ENCODE measurements at places on chromosomes 7 and 10. TPM values are rescaled to one million over a fixed set of nuclear protein-coding genes. Genes with fewer than 3 reads are reported as not detected.

DNA sequence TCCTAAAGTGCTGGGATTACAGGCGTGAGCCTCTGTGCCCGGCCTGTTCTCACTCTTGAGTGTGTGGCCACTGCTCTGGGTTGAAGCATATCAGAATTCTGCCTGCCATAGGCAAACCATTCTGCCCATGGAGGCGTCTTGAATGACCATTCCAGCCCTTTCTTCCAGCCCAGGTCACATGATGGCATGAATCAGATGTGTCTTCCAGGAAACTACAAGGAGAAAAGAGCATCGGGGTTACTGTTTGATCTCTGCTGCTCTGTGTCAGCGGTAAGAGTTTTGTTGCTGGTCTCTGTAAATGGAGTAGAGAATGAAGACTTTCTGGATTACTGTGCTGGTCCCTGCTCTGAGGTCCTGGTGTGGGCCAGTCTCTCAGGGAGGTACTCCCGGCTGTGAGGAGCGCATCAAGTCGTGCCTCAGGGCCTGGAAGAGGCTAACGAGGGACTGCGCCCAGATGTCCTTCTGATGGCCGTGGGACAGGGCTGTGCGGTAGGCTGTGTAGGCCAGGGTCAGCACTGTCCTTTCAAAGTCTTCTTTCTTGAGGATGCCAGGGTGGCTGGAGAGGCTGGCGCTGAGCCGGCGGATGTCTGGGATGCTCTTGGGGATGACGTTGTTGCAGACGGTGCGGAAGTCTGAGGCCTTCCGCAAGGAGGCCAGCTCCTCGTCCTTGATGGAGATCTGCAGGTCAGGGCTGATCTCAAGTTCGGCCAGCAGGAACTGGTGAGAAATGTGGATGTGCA, 5.8 kb upstream of the SLC13A4 start:
- H3K27me3 ChIP-seq: no peaks in the 10 kb centered on the region
- H3K4me3 ChIP-seq: no peak overlapping the region
- H3K27ac ChIP-seq: no peak overlapping the region
- H3K4me1 ChIP-seq: peaks cover 2% of the 10 kb centered on the region

DNA sequence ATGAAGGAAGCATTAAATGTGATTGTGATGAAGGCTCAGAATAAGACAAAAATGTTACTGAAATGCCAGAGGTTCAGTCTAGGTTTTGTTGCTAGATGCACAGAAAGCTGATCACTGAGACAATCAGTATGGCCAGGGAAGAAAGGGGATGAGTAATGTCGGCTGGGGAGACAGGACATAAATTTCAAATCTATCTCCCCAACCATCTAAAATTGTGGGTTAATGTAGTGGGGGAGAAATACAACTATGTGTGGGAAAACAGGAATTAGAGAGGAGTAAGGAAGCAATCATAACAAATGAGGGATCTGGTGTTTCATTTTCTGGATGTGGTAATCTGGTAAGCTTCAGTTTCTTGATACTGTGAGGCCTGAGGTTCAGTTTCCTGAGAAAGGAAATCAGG, 1111.0 kb downstream of the XPNPEP1 start:
- no peaks in the 10 kb centered on the region for H3K27me3 ChIP-seq
- no peaks in the 10 kb centered on the region for H3K36me3 ChIP-seq
- H3K27ac ChIP-seq: no peak overlapping the region
- H3K4me3 ChIP-seq: no peak overlapping the region

DNA sequence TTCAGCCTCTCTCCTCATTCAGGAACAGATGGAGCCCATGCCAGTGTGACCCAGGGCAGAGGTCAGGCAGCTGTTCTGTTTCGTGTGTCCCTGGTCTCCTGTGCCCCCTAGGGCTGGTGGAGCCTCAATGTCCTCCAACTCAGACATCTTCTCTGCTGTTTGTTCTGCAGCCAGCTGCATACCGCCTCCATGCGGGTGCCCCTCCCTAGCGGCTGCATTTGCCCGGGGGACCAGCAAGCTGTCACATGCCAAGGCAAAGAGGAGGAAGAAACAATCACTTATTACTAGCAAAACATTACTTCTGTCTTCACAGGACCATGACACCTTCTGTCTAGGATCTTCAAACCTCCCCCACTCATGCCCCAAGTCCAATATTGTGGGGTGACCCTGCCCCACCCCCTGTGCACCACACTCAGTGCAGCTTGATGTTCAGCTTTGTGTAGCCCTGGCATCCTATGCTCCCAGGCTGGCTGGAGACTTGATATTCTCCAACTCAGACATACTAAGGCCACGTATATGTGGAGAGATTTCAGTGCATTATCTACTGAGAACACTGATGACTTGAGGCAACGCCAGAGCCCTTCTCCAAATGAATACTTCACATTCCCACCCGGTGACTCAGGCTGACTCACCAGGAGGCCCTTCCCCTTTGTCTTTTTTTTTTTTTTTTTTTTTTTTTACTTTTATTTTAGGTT, 188.9 kb downstream of the SKIDA1 start:
- H3K36me3 ChIP-seq: peaks cover 2% of the 10 kb centered on the region
- peak overlapping the region; percentile 97 for H3K27ac ChIP-seq
- H3K27me3 ChIP-seq: no peaks in the 10 kb centered on the region
- no peak overlapping the region for H3K4me3 ChIP-seq
- DNase-seq: peak; percentile 25
- H3K4me1 ChIP-seq: peaks cover 30% of the 10 kb centered on the region

DNA sequence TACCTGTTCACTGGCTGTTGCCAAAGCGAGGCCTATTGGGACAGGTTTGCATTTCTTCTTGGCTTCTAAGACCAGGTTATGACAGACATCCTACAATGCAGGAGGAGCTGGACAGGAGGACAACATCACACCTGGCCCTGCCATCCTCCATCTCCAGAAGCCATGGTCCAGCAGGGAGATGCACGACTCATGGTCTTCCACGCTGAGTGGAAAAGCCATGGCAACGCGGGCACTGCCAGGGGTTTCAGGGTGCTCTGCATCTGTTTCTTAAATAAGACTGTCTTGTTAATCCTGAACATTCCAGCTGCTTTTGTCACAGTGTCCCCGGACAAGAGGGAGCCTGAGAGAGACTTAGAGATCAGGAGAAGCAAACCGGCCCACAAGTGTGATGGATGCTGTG, 40.3 kb downstream of the CLRN3 start:
- no peak overlapping the region for H3K27ac ChIP-seq
- peaks cover 11% of the 10 kb centered on the region for H3K4me1 ChIP-seq
- no peaks in the 10 kb centered on the region for H3K27me3 ChIP-seq
- H3K4me3 ChIP-seq: no peak overlapping the region
- DNase-seq: no peak

SLC29A4 gene
- total RNA-seq: 11.8 TPM

MMRN2 gene
- total RNA-seq: 2.4 TPM

HERC4 gene
- total RNA-seq: 41.3 TPM

SP8 gene
- 63.6 TPM for total RNA-seq

AEBP1 gene
- 55.5 TPM for total RNA-seq
